Skeletal muscle cell (primary cell): ENCODE measurements at places on chromosomes 3 and 15.

DNA sequence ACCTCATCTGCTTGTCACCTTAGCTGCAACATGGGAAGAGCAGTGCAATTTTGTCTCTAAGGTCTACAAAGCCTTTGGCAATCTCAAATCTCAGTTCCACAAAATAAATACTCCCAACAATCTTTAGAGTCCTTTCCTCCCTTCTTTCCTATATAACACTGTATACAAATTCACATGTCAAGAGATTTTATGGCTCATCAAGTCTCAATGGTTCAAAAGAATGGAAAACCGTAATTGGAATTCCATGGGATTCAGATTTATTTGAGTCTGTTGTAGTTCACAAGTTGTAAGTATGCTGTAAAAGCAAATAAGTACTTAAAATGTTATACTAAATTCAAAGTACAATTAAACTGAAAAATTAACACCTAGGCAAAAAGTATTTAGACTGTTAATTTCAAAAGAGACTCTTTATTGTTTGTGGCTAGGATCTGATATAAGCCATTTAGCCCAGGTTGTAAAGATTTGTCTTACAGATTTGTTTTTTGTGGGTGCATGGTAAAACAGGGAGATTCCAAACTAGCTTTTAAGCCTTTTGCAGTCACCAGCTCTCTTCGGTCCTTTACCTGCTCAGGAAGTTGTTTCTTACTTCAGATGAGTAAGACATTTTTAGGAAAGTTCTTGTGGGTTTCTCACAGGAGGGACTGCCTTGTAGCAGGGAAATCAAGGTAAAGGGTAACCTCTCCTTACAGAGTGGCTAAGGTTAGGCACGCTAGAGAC lies 50.1 kb downstream of the CMSS1 start:
- DNase-seq = no peak

DNA sequence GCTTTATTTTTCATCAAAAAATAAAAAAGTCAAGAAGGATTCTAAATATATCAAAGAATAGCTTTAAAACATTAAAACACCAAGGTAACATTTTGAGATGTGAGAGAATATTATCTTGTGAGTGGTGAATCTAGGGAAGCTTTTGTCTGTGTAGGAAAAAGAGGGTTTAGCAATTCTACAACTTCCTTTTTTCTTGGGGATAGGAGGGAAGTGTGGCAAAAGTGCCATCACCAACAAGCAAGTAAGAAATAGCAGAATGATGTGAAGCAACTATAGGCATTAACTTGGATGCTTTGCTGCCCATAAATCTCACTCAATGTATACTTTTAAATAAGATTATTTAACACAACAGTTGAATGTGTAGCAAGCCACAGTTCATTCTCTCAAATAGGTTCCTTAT lies 57.8 kb upstream of the SUCLG2 start:
- DNase-seq = no peak

GRCh38 chr15:78040653-78041244 lies 36.8 kb downstream of the TBC1D2B start:
- no peak for DNase-seq

GRCh38 chr3:108312656-108313055 lies 16.3 kb downstream of the HHLA2 start:
- DNase-seq = peak; percentile 20

DNA sequence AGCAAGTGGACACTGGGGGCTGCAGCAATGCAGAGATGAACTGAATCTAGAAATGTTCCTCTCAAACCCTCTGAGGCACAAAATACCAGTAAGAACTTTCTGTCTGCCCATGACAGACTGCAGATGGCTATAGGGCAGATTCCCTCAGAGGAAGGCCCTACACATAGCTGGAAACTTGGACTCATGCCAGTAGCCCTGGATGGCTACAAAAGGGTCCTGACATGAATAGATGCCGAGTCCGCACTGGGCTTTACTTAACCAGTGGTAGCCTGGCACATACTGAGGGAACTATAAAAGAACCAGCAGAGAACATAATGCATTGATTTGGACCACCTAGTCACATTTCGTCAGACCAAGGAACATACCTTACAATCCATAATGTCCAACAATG lies 66.7 kb downstream of the C3orf80 start:
- no peak for DNase-seq

DNA sequence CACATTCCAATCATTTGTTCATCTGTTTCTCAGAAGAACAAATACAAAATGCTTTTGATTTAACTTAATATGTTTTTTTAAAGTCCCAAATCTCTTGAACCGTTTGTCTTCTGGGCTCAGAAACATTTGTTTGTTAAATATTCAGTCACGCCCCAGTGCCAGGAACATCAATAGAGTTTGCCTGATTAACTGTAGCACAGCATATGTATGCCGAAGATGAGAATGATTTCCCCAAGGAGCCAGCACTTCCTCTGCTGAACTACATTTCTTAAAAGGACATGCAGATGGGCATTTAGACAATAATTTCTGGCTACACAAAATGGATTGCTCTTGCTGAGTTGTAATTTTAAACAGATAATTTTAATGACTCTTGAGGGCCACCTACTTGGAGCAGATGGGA lies 191.6 kb upstream of the FAM3D start:
- no peak for DNase-seq

DNA sequence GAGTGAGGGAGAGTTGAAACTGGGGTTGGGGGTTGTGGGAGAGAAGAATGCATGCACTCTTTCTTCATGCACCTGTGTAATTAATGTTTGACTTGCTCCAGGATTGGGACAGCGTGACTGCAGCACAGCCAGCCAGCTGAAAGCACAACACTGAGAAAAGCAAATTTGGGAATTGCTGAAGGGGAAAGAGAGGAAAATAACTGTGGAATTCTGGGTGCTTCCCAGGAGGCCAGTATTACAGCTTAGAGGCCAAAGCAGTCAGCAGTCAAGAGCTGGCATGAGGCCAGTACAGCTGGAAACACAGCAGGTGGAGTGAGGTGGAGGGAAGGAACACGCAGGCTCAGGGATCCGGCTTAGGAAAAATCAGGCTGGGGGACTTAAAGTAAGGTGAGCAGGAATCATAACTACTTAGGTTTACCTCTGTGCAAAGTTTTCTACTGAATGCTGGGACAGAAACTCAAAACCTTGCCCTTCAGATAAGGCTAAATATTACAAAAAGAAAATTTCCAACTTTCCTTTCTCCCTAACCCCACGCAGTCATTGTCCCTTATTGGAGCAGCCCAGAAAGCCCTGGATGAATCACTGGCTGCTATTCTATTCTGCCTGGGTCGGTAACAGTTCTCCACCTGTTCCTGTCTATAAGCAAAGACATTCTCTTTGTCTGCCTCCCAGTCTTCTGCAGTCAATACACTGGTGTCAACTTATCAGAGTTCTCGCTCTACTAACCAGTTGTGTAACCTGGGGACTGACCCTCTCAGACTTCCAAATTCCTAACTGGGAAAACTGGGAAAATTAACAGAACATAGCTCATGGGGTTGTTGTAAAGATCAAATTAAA lies 167.2 kb downstream of the MAGI1 start:
- peak; percentile 43 for DNase-seq

DNA sequence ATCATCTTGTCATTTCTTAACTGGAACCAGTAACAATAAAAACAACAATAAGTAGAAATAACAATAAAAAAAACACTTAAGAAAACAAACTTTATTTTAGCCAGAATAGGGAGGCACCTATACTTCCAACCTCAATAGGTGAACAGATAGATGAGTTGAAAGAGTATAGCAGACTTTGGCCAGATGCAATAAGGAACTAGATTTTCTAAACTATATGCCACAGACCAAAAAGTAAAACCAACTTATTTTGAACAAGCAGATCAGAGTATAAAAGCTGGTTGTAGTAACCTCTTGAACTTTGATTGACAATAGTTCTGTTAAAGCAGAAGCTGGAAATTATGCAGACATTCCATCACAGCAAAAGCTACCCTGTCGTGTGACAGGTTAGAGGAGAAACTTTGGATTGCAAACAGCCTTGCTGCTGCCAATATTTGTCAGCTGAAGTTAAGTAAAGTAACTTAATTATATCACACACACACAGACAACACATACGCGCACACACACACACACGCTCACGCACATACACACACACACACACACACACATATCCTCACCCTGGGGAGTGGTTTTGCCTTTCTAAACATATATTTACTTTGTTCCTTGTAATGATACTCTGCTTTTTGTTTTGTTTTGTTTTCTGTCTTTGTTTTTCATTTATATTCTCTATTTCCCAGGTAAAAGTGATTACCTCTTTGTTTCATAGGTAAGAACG lies 903.6 kb downstream of the VGLL3 start:
- DNase-seq = no peak

- DNase-seq = no peak
Observed at GRCh38 chr3:53328746-53329145, 18.6 kb downstream of the DCP1A start.

DNA sequence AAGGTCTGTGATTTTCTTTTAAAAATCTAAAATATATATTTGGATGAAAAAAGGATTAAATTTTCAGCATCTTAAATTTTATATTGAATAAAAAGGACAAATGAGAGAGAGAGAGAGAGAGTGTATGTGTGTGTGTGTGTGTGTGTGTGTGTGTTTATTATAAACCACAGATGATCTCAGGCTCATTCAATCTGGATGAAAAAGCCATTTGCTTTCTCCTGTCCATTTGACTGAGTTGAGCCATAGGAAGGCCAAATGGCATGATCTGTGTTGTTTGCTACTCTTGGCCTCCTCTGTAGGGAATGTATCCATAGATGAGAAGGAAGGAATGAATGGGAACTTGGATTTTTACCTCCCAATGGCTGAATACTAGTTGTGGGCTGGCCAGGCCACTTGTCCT lies 92.5 kb upstream of the MEX3B start:
- no peak for DNase-seq

- no peak for DNase-seq
Observed at GRCh38 chr15:67820122-67820991, 5.0 kb upstream of the SKOR1 start.

- DNase-seq = no peak
Observed at GRCh38 chr3:125103406-125103805, 47.6 kb upstream of the HEG1 start.

DNA sequence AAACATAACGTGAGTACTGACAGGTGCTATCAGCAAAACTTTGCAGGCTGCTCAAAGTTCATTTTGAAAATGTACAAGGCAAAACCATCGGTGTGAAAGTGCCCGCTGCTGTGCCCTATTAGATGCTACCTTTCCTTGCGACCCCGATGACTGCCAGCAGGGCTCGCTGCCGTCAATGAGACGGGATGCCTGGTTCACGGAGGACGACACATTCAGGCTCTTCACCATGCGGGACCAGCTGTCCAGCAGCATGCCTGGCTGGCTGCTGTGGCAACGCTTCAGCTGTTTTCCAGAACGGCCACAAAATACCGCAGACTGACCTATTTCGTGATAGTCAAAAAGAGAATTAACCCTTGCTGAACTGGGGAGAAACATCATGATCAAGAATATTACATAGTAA lies 92.7 kb upstream of the OCA2 start:
- peak; percentile 38 for DNase-seq

DNA sequence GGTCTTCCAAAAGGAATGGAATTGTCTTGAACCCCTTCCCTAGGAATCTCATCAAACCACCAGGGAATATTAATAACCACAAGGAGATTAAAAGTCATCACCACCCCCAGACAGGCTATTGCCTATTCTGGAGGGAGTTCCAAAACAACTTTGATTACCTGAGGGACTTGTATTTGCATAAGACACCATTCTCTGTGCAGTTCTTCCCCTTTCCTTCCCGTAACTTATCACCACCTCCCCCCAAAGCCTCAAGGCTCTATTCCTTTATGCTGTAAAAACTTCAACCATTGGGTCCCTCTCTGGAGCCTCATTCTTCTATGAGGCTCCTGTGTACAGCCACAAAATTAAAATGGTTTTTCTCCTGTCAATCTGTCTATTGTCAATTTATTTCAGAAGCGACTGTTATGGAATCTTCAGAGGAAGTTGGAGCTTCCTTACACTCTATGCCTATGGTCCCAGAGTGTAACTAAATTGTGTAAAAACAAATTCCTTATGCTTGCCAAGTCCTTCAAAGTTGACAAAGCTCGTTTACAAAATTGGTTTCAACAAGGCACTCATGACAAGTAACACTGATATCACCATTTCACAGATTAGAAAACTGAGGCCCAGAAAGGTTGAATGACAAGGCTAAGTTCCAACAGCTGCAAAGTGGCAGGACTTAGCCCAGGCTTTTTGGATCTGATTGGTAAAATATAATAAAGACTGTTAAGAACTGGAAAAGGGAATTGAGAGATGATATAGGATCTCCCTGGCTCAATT lies 68.3 kb upstream of the HERC1 start:
- no peak for DNase-seq

DNA sequence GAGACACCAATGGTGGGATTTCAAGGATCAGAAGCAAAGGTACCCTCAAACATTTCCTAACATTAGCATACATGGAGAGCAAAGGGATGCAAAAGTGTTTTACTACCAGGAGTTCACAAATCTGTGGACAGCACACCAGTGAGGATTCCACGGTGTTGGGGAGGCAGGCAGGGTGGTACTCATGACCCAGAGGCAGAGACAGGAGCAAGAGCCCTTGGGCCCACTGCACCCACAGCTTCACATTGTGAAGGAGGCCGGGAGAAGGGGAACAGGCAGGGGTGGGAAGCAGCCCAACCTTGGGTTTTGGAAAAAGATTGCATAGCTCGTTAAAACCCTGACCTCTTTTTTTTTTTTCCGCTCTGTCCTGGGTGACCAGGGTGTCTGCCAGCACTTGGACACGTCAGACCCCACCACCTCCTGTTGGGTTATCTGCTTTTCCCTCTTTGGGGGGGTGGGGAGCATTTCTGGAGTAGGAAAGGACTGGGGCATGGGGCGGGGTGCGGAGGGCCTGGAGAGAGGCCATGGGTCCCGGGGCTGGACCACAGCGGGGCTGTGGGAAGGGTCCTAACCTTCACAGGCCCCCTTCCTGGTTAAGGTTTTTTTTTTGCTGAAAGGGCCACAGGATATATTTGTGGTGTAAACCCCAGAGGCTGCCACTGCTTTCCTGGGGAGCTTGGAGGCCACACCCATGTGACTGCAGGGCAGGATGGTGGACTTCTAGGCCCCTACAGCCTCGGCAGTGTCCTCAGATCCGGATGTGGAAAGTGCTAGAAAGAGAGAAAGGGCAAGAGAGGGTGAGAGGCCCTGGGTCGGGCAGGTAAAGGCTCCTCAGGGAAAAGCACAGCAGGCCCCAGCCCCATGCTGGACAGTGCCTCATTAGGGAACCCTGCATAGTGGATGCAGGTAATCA lies 12.5 kb downstream of the SH2D7 start:
- no peak for DNase-seq

- no peak for DNase-seq
Observed at GRCh38 chr3:38347421-38348200, 1.0 kb downstream of the XYLB start.
